ENCODE measurements at places on chromosomes 5 and 9. TPM values are rescaled to one million over a fixed set of nuclear protein-coding genes. Genes with fewer than 3 reads are reported as not detected.

DEPDC1B gene
- 12.2 TPM for total RNA-seq

RNF183 gene
- total RNA-seq: not detected

ACER2 gene
- 11.0 TPM for total RNA-seq

FBXO38 gene
- total RNA-seq: 86.8 TPM

ANKRD20A1 gene
- total RNA-seq: 6.5 TPM

SLC45A2 gene
- total RNA-seq: 0.41 TPM

SPATA31D4 gene
- not detected for total RNA-seq

HRH2 gene
- 3.3 TPM for total RNA-seq

DMRT2 gene
- total RNA-seq: not detected

SCGB3A1 gene
- not detected for total RNA-seq

UNC13B gene
- 17.9 TPM for total RNA-seq

ZNG1F gene
- total RNA-seq: 12.2 TPM

C9orf50 gene
- total RNA-seq: not detected

FGD3 gene
- total RNA-seq: 17.9 TPM

TAF1L gene
- total RNA-seq: under 0.01 TPM

UGCG gene
- 83.2 TPM for total RNA-seq

TRIM36 gene
- 105 TPM for total RNA-seq

ACOT12 gene
- total RNA-seq: 1.6 TPM

GMCL2 gene
- not detected for total RNA-seq

DYNC2I2 gene
- total RNA-seq: 31.4 TPM

SH3RF2 gene
- total RNA-seq: under 0.01 TPM

BTNL3 gene
- not detected for total RNA-seq

GRM6 gene
- total RNA-seq: under 0.01 TPM

FBN2 gene
- 7.7 TPM for total RNA-seq

IFNB1 gene
- not detected for total RNA-seq

SOX30 gene
- under 0.01 TPM for total RNA-seq

TMEM252 gene
- not detected for total RNA-seq

ANKRD18A gene
- 1.6 TPM for total RNA-seq

ECSCR gene
- 4.9 TPM for total RNA-seq

CTXN3 gene
- total RNA-seq: 13.9 TPM

ADRA1B gene
- total RNA-seq: 1.2 TPM

FOXD4 gene
- total RNA-seq: 1.2 TPM

FBP1 gene
- total RNA-seq: not detected

NUTM2F gene
- not detected for total RNA-seq

SPARC gene
- 74.6 TPM for total RNA-seq

GABBR2 gene
- 39.9 TPM for total RNA-seq

CREBRF gene
- 34.2 TPM for total RNA-seq

PAEP gene
- not detected for total RNA-seq
